ENCODE measurements at places on chromosomes 11 and 22.

GRCh38 chr22:33438273-33438672 lies 380.1 kb upstream of the SYN3 start:
- peak; percentile 97 for DNase-seq

DNA sequence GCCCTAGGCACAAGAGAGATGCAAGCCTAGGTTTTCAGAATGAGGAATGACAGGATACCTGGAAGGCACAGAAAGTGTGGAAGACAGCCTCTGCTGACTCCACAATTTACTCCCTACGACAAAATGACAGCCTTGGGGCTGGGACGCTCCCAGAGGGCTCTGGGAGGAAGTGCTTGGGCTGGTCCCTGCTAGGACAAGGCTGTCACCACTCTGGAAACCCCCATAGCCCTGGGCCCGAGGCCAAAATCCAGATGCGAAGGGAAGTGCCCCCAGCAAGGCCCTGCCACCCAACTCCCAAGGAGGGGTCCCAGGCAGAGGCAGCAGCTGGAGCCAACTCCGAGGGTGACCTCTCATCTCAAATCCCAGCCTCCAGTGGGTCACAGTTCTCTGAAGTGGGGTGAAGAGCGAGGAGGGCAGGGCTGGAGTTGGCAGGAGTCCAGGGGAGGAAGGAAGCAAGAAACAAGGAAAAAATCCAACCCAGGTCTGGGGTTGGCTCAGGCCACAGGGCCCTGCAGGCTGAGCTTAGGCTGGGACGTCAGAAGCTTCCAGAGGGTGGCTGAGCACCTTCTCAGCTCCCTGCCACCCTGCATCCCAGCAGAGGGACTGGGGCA lies 6.3 kb upstream of the CDC42EP2 start:
- DNase-seq: no peak

DNA sequence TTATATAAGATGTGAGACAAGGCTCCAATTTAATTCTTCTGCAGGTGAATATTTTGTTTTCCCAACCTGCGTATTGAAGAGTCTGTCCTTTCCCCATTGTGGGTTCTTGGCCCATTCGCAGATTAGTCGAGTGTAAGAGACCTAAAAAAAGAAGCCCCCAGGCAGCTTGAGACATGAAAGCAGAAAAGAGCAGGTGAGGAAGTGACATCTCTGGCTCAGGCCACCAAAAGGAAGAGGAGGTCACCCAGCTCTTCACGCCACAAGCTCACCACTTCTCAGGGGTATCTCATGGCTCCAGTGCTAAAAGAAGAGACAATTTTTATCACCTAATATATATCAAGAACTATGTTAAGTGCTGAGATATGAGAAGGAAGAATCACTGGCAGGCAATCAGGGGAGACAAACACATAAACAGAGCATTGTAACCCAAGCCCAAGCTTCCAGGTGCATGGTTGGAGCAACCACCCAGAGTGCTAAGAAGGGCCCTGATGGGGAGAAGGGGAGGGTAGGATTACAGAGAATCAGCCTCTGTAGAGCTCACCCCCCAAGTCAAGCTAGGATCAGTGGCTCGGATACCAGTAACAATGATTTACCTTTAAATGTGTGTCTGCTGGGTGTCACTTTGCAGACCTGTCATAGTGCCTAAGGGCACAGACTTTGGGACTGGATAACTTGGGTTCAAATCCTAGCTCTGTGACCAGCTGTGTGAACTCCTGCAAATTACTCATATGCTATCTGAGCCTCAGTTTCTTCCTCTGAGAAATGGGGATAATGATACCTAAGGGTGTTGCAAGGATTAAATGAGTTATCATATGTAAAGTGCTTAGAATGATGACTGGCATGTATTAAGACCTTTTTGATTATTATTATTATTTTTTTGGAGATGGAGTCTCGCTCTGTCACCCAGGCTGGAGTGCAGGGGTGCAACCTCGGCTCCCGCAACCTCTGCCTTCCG lies 39.2 kb downstream of the MCHR1 start:
- no peak for DNase-seq

DNA sequence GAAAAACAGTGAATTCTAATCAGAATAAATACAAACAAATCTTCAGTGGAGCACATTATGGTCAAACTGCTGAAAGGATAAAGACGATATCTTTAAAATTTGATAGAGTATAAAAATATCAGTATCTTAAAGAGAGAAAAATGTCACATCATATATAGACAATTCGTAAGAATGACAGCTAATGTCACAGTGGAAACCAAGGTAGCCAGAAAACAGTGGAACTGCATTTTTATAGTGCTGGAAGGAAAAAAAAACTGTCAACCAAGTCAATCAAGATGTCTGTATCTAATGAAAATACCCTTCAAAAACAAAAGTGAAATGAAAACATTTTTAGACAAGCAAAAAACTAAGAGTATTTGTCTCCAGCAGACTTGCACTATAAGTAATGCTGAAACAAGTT lies 73.4 kb upstream of the HMGXB4 start:
- DNase-seq: no peak

GRCh38 chr11:3859373-3859881 lies 4.0 kb downstream of the STIM1 start:
- DNase-seq: no peak

DNA sequence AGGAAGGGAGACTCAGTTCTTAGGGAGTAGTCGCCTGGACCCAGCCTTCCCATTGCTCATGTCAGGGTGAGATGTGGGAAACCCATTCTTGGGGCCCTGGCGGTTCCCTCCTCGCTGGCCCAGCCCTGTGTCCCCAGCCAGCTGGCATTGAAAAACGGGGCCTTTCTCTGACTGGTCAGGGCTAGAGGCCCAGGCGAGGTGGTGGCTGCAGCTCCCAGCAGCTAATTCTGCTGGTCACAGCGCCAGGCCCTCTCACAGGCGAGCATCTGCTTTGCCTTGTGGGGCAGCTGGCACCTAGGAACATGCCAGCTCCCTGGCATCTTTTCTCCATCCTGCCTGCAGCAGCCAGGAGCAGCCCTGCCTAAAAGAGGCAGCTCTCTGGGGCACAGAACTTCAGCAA lies 20.1 kb downstream of the TSPAN18 start:
- no peak for DNase-seq

DNA sequence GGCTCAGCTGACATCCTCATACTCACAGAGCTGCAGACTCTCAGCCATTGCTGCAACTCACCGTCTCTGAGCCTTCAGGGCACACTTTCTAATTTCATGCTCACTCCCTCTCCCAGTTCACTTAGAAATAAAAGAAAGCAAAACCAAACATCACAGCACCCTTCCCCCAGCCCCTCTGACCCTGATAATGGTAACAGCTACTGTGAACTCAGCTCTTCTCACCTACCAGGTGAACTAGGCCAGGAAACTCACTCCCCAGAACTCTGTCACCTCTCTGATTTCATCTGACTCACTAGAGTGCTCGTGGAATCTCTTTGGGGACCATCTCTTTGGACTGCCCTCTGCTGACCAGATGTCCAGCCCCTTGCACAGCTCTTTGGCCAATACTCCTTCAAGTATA lies 14.5 kb upstream of the PARVA start:
- no peak for DNase-seq

DNA sequence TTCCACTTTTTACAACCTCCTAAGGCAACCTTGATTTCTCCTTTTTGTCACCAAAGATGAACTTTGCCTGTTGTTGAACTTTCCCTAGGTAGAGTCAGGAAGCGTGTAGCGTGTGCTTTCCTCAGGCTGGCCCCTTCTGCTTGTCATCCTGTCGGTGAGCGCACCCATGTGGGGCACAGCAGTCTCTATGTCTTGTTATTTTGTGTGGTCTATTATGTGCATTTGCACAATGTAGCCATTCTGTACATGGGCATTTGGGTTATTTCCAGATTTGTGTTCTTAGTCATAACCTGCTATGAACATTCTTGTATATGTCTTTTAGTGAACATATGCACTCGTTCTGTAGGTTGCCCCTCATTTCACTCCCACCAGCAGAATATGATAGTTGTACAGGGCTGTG lies 34.9 kb downstream of the CABIN1 start:
- no peak for DNase-seq

DNA sequence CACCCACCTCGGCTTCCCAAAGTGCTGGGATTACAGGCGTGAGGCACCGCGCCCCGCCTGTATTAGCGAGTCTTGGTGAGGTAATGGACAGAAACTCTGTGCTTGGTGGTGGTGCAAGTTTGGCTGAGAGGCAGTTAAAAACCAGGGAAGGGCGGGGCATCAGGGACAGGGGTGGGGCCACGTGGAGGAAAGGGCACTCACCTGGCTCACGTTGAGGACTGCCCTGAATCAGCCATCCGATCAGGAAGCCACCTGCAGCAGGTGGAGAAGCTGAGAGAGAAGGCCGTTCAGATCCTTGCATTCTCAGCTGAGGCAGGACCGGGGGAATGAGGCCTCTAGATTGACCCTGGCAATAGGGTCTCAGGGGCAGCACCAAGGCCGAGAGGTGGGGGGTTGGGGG lies 12.1 kb upstream of the CHRM1 start:
- no peak for DNase-seq

DNA sequence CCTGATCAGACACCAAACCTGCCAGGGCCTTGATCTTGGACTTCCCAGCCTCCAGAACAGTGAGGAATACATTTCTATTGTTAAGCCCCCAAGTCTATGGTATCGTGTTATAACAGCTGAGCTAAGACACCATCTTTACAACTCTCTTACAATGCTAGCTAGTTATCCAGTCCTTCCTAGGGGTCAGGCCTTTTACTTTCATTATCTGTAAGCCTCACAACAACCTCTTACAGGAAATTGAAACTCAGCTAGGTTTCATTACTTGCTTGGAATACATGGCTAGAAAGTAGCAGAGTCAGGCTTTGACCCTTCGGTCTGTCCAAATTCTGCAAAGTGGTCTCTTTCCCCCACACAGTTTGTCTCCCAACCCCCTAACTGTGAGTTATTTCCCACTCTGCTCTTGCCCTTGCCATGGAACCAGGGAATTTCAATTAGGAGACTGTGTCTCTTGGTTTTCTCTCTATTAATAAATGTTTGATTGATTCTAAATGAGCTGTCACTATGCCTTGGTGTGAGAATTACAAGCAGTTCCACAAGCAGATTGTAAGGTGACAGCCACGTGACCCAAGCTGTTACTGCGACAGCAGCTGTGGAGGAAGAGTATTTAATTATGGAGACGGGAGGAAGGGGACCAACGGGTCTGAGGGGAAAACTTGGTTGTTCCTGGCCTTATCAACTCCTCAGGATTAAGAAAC lies 38.4 kb upstream of the CLMP start:
- no peak for DNase-seq

GRCh38 chr11:35063488-35063931 lies 75.5 kb upstream of the CD44 start:
- no peak for DNase-seq

- DNase-seq: no peak
Observed at GRCh38 chr11:33980897-33981296, 70.6 kb upstream of the CAPRIN1 start.

- DNase-seq: no peak
Observed at GRCh38 chr11:5196731-5197130, 3.8 kb downstream of the OR51V1 start.

DNA sequence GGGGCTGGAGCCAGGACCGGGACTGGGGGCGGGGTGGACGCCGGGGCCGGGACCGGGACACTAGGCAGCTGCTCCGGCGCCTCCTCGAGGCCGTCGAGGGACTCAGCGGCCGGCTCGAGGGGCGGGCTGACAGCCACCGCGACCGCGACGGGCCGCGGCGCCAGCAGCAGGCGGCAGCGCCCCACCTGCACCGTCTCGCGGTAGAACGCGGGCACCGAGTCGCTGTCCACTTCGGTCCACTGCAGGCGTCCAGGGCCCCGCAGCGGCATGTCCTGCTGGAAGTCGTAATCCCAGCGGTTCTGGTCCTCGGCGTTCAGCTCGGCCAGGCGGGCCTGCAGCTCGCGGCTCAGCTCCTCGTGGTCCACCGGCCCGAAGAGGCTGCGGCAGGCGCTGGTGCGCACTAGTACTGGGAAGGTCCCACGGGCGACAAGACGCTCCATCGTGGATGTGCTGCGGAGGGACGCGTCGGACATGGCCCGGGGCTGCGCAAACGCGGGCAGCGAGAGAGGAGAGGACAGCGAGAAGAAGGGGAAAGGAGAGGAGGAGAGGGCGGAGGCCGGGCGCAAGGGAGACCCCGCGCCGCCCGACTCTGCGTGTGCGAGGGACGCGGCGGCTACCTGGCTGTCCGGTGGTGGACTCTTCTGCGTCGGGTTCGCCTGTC lies 428 bp downstream of the CDKN1C start:
- DNase-seq: no peak

GRCh38 chr11:118007040-118007439 lies 20.8 kb downstream of the IL10RA start:
- DNase-seq: no peak

- peak; percentile 91 for DNase-seq
Observed at GRCh38 chr22:30044369-30044768, 35.9 kb upstream of the HORMAD2 start.

All from kidney glomerular epithelial cell (primary cell).